ENCODE measurements at places on chromosomes 3 and 15.

DNA sequence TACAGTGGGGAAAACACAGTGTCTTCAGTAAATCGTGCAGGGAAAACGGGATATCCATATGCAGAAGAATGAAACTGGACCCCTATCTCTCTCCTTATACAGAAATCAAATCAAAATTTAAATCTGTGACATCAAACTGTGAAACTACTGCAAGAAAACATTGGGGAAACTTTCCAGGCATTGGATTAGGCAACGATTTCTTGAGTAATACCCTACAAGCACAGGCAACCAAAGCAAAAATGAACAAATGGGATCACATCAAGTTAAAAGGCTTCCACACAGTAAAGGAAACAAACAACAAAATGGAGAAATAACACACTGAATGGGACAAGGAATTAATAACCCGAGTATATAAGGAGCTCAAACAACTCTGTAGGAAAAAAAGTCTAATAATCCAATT, 165.3 kb downstream of the PLCL2 start:
- DNase-seq = no peak

- no peak for DNase-seq
These were observed 9.8 kb upstream of the SNRPN start for GRCh38 chr15:24944954-24945353.

DNA sequence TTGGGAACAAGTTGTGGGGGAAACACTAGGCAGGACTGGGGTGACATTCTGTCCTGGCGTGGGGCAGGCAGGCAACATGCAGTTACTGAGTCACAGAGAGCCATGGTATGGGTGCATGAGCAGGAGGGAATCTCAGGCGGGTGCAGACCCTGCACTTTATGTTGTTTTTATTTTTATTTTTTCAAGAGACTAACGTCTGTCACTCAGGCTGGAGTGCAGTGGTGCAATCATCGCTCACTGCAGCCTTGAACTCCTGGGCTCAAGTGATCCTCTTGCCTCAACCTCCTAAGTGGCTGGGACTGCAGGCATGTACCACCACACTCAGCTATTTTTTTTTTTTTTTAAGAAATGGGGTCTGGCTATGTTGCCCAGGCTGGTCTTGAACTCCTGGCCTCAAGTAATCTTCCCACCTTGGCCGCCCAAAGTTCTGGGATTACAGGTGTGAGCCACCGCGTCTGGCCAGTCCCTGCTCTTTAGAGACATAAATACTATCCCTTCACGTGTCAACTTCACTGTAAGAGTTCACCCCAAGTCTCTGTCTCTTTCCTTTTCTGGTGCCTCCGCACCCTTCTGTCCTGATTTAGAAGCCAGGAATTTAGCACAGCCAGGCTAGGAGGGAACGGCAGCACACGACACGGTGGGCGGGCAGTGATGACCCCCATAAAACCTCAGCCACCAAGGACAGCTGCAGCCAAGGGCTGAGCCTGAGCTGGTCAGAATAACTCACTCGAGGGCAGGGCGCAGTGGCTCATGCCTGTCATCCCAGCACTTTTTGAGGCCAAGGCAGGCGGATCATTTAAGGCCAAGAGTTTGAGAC, 72.8 kb upstream of the IQSEC1 start:
- DNase-seq = no peak

GRCh38 chr3:126337980-126338651, 19.1 kb downstream of the KLF15 start:
- DNase-seq = no peak

GRCh38 chr3:116001151-116001621, 377.9 kb downstream of the GAP43 start:
- no peak for DNase-seq

Measured in mammary epithelial cell (primary cell).